ENCODE measurements at places on chromosomes 7 and 10. TPM values are rescaled to one million over a fixed set of nuclear protein-coding genes. Genes with fewer than 3 reads are reported as not detected.
A peak's percentile ranks its signal among the peaks of the same experiment; 100 is the strongest.

The FBXL13 gene
- total RNA-seq, result 0.97 TPM

The ADCYAP1R1 gene
- total RNA-seq, result 1.8 TPM

The NAT16 gene
- total RNA-seq, result 0.30 TPM

The FGF8 gene
- total RNA-seq, result 43.0 TPM

The DGKI gene
- total RNA-seq, result 0.14 TPM

The ASB10 gene
- not detected for total RNA-seq

The WDFY4 gene
- not detected for total RNA-seq

The H2BK1 gene
- not detected for total RNA-seq

The KMT2E gene
- 36.8 TPM for total RNA-seq

The FKBP6 gene
- not detected for total RNA-seq

The FOXK1 gene
- 23.1 TPM for total RNA-seq

The COL28A1 gene
- 0.17 TPM for total RNA-seq

GRCh38 chr10:32600317-32600716 lies 154.4 kb downstream of the CCDC7 start:
- DNase-seq, result no peak

DNA sequence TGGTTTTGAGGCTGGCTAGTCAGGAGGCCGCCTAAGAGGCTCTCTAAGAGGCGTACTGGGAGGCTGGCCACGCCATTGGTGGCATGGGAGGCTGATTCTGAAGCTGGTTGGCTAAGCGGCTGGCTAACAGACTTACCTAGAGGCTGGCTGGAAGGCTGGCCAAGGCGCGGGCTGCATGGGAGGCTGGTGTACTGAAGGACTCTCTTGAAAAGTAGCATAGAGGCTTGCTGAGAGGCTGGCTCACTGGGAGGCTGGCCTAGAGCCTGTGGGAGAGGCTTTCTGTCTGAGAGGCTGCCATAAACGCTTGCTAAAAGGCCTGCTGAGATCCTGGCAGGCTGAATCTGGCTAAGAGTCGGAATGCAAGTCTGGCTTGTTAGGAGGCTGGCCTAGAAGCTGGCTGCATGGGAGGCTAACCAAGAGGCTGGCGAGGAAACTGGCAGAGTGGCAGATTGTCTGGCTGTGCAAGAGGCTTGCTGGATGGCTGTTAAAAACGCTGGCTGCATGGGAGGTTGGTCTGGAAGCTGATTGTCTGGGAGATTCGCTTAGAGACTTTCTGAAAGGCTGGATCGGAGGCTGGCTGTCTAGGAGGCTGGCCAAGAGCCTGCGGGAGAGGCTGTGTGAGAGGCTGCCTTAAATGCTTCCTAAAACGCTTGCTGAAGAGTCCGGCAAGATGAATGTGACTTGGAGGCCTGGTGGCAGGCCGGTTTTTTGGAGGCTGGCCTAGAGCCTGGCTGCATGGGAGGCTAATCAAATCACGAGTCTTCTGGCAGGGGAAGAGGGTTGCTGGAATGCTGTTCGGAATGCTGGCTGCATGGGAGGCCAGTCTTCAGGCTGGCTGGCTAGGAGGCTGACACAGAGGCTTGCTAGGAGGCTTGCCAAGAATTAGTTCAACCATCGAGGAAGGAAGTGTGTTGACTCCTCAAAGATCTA lies 134.2 kb downstream of the OR13A1 start:
- DNase-seq, result peak; percentile 6

DNA sequence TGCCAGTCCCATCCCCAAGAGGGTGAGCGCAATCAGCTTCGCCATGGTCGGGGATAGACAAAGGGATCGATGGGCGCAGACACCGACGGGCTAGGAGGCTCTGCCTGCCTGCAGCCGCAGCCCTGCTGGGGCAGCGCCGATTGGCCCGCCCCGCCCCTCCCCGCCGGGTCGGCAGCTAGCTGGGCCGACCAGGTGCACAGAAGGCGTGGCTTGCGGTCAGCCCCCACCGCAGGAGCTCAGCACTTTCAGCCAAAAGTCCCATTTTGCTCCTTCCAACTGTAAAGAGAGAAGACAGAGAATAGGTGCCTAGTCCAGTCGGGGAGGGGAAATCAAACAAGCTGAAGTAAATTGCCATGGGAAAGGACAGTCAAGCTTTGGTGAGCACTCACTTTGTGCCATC lies at the start of gene PON1:
Gene PON1, minus strand, starts transcription at position 102 of the 400 bp plus-strand sequence. Its CDS starts 57 bp downstream, at position 45.
- peak; percentile 65 for DNase-seq

DNA sequence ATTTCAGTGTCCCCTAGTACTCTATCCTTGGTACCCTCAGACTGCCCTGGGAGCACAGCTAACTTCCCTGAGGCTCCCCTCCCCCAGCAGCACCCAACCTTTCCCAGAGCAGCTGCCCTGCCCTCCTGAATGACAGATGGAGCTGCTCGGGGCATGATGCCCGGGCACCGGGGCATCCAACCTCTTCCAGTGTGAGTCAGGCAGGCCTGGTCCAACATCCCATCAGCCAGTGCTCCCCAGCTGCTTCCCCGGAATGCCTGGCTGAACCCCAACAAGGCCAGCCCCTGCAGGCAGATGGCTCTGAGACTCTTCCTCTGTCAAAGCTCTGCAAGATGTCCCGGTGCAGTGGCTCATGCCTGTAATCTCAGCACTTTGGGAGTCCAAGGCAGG lies 11.9 kb upstream of the TSPAN15 start:
- no peak for DNase-seq

- DNase-seq, result no peak
Measured at GRCh38 chr10:53619671-53620070, 847.1 kb upstream of the MBL2 start.

GRCh38 chr10:35700487-35700882 lies 58.4 kb upstream of the FZD8 start:
- no peak for DNase-seq

GRCh38 chr10:48541144-48541795 lies 63.6 kb downstream of the ARHGAP22 start:
- no peak for DNase-seq

- peak; percentile 71 for DNase-seq
Measured at GRCh38 chr7:157276731-157277562, 59.9 kb upstream of the DNAJB6 start.

DNA sequence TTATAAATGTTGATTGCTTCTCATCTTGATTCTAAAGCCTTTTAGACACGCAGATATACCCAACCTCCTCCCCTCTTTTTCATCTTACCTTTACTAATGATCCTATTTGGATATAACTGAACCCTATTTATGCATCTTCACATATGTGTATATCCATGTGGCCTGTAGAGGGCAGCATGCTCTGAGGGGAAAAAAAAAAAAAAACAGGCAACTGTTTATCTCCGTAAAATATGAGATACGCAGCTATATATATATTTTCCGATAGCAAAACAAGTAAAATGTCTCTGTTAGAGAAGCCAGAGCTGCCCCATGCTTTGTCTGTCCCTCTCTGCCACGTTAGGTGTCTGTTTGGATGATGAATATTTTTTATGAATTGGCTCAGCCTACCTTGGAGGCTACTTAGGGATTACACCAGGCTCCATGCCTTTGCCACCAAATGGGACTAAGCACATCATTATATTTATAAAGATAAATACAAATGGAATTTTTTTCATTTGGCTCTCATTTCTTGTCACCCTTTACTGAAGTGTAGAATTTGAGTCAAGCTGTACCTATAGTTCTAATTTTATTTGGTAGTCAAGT lies 174.8 kb upstream of the FZD1 start:
- DNase-seq, result no peak

- DNase-seq, result peak; percentile 95
Measured at GRCh38 chr7:151631953-151632749, 112.5 kb upstream of the RHEB start.

GRCh38 chr7:5408777-5409176 lies 14.9 kb downstream of the TNRC18 start:
- DNase-seq, result peak; percentile 12

- peak; percentile 56 for DNase-seq
Measured at GRCh38 chr10:13161857-13162271, 506 bp downstream of the MCM10 start.

- DNase-seq, result no peak
Measured at GRCh38 chr10:115214829-115215228, 121.7 kb downstream of the ATRNL1 start.

DNA sequence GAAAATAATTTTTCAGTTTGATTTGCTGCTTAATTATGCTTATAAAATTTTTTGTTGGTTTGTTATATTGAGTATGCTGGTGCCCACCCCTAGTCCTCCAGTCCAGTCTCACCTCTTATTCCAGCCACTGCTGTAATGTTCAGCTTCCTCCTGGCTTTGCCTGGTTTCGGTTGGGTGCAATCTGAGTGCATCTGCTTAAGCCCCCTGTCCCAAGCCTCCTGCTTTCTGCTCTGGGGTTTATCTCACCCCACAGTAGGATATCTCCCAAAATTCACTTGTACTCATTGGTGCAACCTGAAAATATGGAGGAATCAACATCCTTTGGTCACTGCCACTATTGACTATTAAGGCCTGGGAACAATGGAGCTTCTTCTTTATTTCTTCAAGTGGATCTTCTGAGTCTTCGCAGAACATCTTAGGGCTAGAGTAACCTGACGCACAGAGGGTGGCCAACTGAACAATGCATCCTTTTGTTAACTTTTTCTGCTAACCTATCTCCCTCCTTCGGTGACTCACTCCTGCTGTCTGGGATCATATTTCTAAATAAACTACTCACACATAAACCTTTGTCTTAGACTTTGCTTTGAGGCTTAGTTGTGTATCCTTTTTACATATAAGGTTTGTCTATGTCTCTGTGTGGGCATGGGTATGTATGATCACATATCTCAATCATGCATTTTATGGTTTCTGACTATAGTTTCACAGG lies 19.1 kb upstream of the SOSTDC1 start:
- DNase-seq, result peak; percentile 19

DNA sequence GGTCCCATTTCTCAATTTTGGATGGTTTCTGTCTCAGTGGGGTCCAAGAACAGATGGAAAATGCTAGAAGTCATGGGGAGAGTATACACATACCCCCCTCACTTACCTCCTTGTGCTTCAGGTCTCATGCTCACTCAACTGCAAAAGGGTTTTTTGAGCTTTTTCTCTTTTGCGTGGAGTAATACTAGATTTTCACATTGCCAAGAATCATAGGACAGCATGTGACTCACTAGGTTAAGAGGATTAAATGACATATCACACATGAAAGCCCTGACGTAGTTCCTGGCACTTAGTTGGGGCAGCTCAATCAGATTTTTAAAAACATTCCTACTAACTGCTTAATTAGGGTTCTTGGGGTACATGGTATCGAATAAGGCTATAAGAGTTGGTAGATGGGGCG lies 4.5 kb downstream of the PI4K2A start:
- DNase-seq, result no peak

- DNase-seq, result no peak
Measured at GRCh38 chr10:61836888-61837754, 64.4 kb upstream of the ARID5B start.

DNA sequence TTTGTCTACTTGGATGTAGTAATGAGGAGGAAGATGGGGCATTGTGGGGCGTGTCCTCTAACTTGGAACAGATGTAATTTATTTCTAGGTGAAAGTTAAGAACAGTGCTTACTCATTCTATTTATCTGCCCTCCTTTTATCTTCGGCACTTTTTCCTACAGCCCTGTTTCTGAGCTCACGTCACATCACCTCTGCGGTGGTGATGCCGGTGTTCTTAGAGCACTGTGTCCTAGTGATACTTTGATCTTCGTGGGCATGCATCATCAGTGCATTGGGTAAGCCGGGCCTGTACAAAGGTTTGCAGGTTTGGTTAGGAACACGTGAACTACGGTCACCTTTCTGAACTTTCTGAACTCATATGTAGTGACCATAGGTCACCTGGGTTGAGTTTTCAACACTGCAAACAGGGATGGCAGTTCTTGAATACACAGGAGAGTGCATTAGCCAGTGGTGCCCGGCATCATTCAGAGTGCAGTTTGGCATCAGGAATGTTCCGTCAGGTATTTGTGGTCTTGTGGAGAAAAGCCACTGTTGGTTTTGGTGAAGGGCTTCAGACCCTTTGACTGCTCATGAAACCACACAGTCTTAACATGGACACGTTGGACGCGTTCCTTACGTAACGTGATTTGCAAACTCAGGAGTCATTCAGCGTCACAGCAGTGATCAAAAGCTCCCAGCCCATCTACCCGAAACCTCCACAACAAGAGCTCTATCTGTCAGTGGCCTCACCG lies 5.6 kb downstream of the POR start:
- no peak for DNase-seq

- no peak for DNase-seq
Measured at GRCh38 chr7:41745451-41745850, 42.6 kb upstream of the INHBA start.

DNA sequence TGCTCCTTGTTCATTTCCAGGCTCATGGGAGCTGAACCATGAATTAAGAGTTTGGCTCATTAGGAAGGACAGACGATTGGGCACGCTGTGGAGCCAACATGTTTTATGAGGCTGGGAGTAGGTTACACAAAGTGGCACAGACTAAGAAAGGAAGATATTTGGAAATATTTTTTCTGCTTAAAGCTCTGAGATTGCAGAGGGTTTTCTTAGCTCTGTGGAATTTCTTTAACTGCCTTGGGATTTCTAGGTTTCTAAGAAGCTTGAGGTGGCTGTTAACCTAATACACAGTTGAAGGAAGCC lies 344.6 kb downstream of the RNLS start:
- DNase-seq, result no peak

- DNase-seq, result no peak
Measured at GRCh38 chr10:99981581-99982199, 28.1 kb downstream of the DNMBP start.

DNA sequence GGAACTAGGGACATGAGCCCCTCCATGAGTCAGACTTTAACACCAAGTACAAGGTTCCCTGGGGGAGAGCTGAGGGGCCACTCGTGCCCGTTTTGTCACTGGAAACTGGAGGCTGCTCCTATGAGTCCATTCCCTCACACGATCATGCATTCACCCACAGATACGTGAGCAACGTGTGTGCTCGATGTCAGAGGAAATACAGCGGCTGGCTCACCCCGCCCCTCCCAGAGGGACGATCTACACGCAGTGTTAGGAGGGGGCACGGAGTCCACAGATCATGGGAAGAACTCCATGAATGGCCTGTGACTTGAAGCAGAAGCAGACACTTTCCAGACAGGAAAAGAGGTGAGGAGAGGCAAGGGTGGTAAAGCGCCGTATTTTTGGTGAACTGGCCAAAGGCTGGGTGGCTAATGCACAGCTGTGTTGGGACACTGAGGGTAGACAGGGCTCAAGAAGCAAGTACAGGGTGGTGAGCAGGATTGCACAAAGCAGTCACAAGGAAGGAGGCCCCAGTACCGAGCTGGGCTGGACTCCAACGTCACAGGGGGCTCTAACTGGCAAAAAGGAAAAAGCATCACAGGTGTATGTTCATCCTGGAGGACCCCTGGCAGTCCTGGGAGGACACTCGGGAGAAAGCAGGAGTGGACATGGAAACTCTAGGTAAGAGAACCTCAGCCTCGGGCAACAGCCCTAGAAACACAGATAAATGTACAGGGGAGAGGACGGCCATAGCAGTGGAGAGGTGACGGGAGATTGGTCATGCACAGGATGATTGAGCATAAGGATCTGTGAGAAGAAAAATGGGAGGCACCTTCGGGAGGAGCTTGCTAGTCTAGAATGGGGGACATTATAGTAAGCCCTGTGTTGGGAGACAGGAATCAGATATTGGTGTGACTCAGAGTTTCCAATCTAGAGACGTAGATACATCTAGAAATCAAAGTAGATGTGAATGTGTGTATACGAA lies 41.2 kb downstream of the TNS3 start:
- no peak for DNase-seq

Data from H7 (cell line).